Amniotic epithelial cell (primary cell): ENCODE measurements at places on chromosomes 13 and 19.

DNA sequence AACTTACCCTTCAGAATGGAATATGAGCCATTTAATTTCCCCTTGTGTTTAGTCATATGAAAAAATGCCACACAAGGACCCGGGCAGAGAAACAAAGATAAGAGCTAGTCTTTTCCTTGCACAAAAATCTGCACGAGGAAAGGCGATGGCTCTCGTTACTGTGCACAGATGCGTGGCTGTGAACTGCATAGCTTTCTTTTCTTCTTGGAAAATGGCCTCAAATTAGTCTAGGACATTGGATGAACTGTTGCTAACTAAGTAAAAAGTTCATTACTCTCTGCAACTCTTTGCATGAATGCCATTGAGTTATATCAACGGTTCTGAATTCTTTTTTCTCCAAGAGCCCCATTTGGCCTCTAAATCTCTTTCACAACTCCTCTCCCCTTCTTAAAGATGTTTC is 125.2 kb downstream of the COG6 start:
- DNase-seq, result no peak

GRCh38 chr19:40006273-40006691 is 9.4 kb downstream of the ZNF546 start:
- peak; percentile 23 for DNase-seq

GRCh38 chr19:1634242-1634937 is 18.0 kb downstream of the TCF3 start:
- no peak for DNase-seq

DNA sequence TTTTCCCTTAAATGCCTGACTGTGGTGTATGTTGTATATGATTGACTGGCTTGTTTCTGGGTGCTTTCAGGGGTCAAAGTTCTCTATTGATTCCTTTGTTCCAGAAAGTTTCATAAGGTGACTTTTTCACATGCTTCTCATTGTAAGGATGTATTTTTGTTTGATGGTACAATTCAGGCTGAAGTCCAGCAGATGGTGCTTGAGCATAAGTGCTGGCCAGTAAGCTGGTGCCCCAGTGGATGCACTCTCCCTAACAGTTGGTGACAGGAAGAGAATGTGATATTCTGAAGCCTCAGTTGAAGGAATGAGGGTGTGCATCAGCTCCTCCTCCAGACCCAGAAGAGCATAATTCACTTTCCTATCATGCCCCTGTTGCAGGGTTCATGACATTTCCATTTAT is 1941.6 kb upstream of the PRR20A start:
- no peak for DNase-seq

GRCh38 chr19:54196536-54196935 is 4.1 kb upstream of the RPS9 start:
- no peak for DNase-seq

GRCh38 chr13:104270731-104271130 is 1204.5 kb upstream of the SLC10A2 start:
- no peak for DNase-seq

DNA sequence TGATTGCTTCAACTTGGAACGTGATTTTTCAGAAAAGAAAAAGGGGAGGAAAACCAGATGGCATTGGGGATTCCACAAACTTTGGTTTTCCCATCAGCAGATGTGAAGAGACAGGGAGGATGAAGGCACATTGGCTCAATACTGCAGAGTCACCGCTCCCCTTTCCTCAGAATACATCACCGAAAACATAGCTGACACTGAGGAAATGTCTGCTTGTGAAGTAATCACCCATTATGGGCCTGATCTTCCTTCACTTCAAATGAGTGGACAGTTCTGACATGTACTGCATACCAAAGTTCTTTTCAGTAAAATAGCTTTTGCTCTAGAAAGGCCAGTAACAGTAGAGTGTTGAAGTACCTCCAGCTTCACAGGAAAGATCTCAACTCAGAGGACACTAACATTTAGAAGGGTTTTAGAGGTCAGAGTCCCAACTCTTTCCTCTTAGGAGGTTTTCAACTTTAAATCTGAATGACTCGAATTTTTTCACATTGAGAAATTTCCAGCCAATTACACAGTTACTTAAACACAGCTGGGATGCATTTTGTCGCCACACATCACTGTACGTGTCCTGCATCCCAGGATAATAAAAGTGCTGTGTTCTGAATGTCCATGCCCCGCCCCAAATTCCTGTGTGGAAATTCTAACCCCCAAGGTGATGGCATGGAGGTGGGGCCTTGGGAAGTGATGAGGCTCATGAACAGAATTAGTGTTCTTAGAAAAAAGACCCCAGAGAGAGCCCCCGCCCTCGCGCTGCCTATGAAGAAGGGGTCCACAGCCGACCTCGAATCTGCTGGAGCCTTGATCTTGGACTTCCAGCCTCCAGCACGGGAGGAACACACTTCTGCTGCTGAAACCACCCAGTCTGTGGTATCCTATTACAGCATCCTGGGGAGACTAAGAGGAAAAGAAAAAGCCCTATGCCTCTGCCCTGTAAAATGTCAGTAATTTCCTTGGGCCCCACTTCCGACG is 77.7 kb downstream of the COL4A1 start:
- peak; percentile 44 for DNase-seq

- DNase-seq, result peak; percentile 64
Measured at GRCh38 chr13:50080203-50080910, 65.1 kb downstream of the KCNRG start.

GRCh38 chr13:30079501-30079900 is 227.8 kb downstream of the KATNAL1 start:
- DNase-seq, result no peak

GRCh38 chr13:21938636-21939035 is 267.8 kb downstream of the FGF9 start:
- no peak for DNase-seq
